Myocyte (in vitro differentiated cells): ENCODE measurements at places on chromosomes 13 and 19. TPM values are rescaled to one million over a fixed set of nuclear protein-coding genes. Genes with fewer than 3 reads are reported as not detected.

ZNF382 gene
- total RNA-seq = 4.9 and 5.2 TPM in 2 replicates

DNA sequence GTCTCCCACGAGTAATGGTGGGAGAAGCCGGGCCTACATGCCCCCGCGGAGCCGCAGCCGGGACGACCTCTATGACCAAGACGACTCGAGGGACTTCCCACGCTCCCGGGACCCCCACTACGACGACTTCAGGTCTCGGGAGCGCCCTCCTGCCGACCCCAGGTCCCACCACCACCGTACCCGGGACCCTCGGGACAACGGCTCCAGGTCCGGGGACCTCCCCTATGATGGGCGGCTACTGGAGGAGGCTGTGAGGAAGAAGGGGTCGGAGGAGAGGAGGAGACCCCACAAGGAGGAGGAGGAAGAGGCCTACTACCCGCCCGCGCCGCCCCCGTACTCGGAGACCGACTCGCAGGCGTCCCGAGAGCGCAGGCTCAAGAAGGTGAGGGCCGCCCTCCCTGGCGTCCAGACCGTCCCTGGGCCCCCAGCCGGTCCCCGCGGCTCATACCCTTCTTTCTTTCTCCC, 1.4 kb upstream of the USF2 start:
- peak; percentile 45 for DNase-seq

DNA sequence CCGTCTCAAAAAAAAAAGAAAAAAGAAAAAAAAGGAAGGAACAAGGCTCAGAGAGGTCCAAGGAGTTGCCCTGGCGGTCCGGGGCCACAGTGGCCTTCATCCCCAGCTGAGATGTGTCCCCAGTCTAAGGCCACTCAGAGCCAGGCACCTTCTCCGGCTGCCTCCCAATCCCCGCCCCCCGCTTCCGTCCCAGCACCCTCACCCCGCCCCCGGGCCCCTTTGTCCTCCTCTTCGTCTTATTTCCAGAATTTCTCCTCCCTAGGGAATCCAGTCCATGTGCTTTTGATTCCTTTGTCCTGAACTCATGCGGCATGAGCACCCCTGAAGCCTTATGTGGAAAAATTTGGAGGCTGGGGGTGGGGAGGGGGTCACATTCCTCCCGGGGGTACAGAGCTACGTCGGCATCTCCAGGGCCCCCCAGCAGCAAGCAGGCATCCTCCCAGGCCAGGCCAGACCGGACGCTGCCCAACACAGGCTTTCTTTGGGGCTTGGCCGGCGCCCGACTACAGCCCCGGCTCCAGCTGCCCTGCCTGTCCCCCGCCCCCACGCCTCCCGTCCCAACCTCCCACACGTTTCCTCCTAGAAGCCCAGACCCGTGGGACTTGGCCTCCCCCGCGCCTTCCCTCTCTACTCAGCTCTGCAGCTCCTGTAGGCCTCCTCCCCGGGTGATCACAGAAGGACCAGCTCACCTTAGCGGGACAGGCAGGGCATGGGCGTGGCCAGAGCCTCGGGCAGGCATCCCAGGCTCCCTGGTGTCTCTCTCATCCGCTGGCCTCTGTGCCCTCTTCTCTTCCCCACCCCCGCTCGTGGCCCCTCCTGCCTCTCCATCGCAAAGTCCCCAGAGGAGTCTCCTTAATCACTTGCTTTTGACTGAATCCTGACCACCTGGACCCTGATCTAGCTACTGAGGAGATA, 17.8 kb upstream of the ADGRE5 start:
- peak; percentile 51 for DNase-seq

DNA sequence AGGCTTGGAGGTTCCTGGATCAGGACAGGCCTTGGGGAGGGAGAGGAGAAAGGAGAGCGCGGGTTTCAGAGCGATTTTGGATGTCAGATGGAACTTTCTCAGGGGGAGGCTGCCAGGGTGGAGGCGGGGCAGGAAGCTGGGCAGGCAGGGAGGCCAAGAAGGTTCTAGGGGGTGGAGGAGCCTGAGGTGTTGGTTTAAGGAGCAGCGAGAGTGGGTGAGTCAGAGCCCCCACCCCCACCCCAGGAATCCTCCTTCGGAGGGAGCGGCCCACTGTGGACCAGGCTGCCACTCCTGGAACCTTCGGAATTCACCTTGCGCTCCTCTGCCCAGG, 15.9 kb upstream of the NOP53 start:
- DNase-seq = peak; percentile 82

DNA sequence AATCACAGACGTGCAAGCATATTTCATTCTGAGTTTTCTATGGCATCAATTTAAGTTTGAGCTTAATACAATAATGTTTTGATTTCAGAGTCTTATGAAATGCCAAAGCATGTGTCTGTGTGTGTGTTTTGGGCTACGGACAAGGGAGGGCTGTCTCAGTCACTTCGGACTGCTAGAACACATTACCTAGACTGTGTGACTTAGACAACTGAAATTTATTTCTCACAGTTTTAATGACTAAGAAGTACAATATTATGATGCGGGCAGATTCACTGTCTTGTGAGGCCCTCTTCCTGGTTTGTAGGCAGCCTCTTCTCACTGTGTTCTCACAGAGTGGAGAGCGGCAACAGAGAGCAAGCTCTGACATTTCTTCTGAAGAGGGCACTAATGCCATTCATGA, 1202.0 kb downstream of the EFNB2 start:
- peak; percentile 18 for DNase-seq

DNA sequence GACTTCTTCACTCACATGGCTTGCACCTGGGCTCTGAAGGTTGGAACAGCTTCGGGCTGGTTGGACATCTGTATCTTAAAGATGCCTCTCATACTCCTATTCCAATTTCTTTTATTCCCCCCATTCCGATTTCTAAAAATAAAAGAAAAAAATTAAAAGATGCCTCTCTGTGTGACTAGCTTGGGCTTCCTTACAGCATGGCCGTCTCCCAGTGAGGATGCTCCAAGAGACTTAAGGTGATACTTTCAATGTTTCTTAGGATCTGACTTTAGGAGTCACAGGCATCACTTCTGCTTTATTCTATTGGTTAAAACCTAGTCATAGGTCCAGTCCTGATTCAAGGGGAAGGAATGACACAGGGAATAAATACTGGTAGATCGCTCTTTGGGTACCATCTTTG, 9.9 kb upstream of the SULT2A1 start:
- no peak for DNase-seq

DCLK1 gene
- 210 and 261 TPM in 2 replicates for total RNA-seq

C5AR1 gene
- not detected in 2 replicates for total RNA-seq

DNA sequence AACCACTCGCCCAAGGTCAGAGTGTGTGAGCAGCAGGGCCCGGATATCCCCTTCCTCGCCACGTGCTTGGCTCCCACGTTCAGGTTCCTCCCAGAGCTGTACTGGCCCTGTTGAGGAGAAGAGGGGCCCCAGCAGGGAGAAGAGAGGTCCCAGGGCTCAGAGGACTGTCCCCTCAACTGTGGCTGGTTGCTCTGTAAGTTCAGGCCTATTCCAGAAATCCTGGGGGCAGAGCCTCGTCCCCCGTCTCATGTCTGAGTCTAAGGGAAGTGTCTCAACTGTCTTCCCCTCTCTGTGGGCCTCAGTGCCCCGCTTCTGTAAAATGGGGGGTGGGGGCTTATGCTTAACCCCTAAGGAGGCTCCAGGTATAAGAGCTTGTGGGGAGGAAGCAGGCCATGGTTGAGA, 3.9 kb downstream of the PPP5C start:
- DNase-seq = no peak

DNA sequence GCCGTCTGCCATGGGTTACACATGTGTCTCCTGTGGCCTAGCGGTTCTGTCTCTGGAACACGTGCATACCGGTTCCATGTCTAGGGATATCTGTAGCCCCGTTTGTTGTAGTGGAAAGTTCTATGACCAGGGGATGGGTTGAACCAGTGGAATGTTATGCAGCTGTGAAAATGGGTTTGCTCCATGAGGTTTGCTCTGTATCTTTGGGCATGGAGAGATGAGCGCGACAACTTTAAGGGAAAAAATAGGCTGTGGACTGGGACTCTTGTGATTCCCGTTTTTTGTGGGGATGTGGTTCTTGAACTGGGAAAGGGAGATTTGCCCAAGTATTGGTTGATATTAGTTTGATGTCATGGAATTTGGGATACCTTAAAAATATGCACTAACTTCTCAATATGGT, 120.4 kb downstream of the KDM4B start:
- DNase-seq = no peak
